Epithelial cell of proximal tubule (primary cell): ENCODE measurements at places on chromosomes 5 and 9. TPM values are rescaled to one million over a fixed set of nuclear protein-coding genes. Genes with fewer than 3 reads are reported as not detected.

MARCOL gene
- not detected in 2 replicates for total RNA-seq

RASGEF1C gene
- total RNA-seq = not detected in 2 replicates

IFNA13 gene
- not detected in 2 replicates for total RNA-seq

TAS2R1 gene
- not detected in 2 replicates for total RNA-seq

SLC36A3 gene
- not detected in 2 replicates for total RNA-seq

IRGM gene
- total RNA-seq = not detected in 2 replicates

TMEM215 gene
- not detected in 2 replicates for total RNA-seq

SEMA5A gene
- total RNA-seq = 1.6 and 4.0 TPM in 2 replicates
